ENCODE measurements at places on chromosomes 12 and 14.

- no peak for DNase-seq
Measured at GRCh38 chr12:16833376-16834015, 227.5 kb upstream of the LMO3 start.

DNA sequence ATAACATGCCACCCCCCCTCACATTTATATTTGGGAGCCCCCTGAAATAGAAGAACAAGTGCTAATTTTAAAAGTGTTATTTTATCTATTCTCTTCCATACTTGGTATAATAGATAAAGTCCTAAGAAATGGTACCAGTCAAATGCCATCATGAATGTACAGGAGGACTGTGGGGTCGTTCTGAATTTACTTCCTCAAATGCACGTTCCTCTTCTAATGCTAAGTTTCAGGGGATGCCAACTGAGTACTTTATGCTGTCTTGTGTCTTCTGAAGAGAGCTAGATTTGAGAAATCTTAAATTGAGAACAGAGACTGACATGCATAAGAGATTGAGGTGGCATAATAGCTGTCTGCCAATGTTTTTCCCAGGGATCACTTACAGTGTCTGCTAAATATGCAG, 59.0 kb downstream of the CFAP54 start:
- DNase-seq = no peak

DNA sequence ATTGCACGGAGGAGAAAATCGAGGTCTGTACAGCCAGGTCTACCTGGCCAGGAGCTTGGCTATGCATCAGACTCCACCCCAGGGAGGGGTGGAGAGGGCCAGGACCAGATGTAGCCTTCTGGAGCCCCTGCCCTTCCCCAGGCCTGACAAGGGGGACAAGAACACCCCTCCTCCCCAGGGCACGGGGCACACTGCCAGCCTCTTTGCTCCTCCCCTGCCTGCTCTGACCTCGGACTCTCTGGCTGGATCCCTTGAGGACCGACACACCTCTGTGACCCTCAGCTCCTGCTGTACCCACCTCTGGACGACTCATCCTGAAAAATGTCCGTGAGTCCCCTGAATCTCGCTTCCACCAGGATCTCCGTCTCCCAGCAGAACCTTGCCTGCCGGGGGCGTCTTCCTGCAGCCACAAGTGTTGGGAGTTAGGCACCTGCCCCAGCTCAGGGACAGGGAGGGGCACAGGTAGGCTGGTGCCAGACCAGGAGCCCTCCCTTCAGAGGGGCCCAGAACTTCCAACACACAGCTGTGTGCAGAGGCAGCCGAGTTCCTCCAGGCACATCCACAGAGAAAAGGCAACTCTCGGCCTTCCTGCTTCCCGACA, 21.8 kb downstream of the AHNAK2 start:
- DNase-seq = no peak

GRCh38 chr12:47074757-47075156, 4.7 kb upstream of the PCED1B start:
- no peak for DNase-seq

DNA sequence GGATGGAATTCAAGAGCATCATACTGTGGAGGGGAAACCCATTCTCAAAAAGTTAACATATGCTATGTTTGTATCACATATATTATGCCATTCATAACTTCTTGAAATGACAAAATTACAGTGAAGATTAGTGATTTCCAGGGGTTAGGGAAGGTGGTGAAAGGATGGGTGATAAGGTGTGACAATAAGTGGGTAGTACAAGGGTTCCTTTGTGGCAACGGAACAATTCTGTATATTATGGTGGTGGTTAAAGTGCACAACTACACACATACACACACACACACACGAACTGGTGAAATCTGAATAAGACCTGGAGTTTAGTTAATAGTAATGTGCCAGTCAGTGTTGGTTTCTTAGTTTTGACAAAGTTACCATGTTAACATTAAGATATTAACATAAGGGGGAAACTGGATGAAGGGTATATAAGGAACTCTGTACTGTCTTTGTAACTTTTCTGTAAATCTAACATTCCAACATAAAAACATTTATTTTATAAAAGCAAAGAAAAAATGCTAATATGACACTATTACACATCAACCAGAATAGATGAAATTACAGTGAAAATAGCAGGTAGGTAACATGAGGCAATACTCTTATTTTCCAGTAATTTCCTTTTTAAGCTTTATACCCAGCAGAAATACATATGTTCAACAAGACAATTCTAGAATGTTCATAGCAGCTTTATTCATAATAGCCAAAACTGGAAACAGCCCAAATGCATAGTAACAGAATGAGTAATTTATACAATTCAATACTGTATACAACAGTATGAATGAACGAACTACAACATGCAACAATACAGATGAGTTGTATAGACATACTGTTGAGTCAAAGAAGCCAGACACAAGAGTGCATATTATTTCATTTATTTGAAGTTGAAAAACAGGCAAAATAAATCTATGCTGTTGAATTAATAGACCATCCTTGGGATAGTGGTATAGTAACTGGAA, 44.0 kb upstream of the OR5AU1 start:
- no peak for DNase-seq
